ENCODE measurements at places on chromosomes 1 and 21.

GRCh38 chr1:2605509-2606395 is 19.2 kb downstream of the PRXL2B start:
- DNase-seq: no peak

DNA sequence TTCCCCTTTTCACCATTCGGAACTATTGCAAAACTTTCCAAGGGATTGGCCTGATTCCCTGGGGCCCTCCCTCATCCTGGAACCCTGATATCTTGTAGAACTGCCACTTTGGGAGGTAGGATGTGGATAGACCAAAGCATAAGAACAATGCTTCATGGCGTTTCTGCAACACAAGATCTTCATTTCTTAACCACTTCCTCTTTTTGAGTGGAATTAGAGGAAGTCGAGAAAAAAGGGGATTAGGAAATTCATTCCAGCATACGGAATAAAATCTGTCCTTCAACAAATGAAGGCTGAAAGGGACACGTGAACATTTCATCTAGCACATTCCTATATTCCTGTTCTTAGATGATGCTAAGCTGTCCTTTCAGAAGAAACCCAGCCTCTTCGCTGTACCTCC is 149.3 kb downstream of the HUNK start:
- no peak for DNase-seq

GRCh38 chr1:241701483-241702295 is 49.6 kb downstream of the WDR64 start:
- no peak for DNase-seq

GRCh38 chr1:199522936-199523335 is 504.6 kb upstream of the NR5A2 start:
- no peak for DNase-seq

DNA sequence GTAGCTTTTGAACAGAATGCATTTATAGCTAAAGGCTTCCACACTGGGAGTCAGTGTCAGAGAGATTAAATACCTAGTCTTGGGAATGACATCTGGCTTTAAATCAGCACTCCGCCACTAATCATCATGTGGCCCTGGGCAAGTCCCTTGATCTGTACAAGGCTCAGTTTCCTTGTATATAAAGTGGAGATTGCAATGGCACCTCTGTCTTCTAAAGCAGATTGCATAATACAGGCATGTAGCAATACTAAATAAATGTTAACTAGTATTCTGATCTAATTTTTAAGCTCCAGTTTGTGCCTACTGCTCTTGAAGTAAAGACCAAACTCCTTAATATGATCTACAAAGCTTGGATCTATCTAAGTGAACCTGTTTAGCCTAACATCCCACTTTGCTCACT is 249.4 kb downstream of the PLPP3 start:
- DNase-seq: no peak
